ENCODE measurements at places on chromosomes 3 and 15.

DNA sequence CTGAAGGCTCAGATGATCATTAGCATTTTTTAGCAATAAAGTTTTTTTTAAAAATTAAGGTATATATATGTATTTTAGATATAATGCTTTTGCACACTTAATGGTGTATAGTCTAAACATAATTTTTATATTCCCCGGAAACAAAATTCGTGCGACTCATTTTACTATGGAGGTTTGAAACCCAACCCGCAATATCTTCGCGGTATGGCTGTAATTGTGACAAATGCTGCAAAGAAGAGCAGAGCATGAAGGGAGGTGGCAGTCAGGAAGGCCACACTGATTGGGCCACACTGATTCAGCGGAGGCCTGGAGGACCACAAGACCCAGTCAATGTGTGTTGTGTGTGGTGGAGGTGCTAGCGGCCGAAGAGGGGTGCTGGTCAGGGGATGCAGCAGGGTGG is 4.5 kb upstream of the CYP8B1 start:
- no peak for DNase-seq

- DNase-seq = no peak
Measured at GRCh38 chr3:149450281-149450680, 24.2 kb upstream of the TM4SF4 start.

DNA sequence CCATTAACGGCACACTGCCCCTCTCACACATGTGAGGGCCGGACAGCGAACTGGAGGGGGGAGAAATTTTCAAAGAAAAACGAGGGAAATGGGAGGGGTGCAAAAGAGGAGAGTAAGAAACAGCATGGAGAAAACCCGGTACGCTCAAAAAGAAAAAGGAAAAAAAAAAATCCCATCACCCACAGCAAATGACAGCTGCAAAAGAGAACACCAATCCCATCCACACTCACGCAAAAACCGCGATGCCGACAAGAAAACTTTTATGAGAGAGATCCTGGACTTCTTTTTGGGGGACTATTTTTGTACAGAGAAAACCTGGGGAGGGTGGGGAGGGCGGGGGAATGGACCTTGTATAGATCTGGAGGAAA is 1.5 kb downstream of the SOX2 start:
- no peak for DNase-seq

DNA sequence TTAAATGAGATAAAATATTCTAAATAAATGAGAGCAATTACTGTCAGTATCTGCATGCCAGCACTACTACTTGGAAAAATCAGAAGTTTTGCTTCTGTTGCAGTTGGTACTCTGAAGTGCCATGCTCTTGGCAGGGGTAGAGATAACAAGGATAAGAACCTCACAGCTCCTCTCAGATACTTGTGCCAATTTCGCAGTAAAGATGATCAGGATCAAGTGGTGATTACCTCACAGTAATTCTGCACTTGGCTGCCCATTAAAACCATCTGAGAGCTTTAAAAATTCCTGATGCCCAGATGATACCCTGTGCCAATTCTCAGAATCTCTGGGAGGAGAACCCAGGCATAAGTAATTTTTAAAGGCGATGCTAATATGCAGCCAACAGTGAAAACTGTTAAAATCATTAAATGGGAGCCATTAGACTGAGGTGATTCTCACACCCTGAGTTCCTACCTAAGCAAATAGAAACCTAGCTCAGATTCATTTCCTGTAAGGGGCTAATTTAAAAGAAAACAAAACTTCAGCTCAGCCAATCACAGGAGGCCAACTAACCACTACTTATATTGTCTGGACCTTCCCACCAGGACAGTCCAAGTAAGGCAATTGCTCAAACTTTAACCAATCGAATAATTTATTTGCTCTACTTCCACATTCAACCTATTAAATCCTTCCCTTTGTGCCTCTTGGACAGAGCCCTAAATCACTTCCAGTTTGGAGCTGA is 171.2 kb downstream of the KCNMB2 start:
- DNase-seq = no peak

DNA sequence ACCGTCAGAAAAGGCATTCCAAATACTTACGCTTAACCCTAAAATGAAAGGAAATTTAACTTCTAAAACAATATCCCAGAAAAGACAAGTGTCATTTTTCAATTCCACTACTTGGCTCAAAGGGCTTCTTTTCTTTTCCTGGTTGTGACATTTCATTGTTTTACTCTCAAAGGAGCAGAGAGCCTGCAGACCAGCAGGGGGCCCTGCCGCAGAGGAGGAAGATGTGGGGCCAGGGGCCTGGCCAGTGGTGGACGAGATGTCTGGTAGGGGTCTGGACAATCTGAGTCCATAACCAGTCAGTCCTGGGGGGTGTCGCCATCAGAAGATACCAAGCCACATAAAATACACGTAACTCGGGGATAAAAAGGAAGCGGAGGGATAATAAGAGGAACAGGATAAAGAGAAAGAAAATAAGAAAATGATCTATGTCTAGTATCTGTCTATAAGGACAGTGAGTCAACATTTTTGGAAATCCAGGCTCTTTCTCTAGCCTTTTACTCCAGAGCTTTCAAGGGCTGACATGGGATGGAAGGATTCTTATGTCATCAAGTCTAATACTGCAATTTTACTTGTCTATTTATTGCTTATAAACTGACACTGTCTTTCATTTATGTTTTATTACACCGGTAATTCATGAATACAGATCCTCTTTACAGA is 54.2 kb upstream of the ARHGEF3 start:
- peak; percentile 24 for DNase-seq

GRCh38 chr3:23720885-23721284 is 84.9 kb upstream of the UBE2E1 start:
- DNase-seq = no peak

DNA sequence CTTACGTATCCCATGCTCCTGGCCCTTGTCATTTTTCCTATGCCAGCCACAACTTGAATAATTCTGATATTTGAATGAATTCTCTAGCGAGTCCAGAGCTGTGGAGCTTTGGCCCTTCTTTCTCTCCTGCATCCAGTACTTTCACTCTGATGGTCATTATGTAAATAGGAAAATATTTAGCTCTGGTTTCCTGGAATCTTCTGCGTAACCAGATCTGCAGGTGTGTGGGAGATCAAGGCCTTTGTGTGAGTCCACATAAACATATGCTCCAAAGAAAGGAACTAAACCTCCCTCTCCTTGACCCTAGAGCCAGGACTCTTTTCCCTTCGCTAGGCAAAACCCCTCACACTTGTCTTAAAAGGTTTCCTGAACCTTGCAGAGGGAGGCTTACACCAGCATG is 132.5 kb upstream of the THBS1 start:
- DNase-seq = no peak

DNA sequence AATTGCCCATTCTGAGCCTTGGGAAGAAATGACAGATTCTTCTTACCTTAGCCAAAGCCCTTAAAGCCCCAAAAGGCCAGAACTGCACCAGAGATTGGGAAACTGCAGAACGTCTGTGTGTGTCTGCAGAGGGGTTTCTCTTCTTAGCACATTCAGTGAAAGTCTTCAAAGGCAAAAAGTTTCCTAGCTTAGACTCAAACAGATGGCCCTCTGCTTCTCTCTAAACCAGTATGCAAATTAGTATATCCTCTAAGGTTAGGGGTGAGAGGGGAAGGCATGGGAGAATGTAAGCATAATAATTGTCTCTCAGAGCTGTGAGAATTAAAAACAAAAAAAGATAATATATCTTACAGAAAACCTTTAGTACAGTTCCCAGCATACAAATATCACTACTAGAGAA is 334.0 kb upstream of the MCTP2 start:
- DNase-seq = no peak

DNA sequence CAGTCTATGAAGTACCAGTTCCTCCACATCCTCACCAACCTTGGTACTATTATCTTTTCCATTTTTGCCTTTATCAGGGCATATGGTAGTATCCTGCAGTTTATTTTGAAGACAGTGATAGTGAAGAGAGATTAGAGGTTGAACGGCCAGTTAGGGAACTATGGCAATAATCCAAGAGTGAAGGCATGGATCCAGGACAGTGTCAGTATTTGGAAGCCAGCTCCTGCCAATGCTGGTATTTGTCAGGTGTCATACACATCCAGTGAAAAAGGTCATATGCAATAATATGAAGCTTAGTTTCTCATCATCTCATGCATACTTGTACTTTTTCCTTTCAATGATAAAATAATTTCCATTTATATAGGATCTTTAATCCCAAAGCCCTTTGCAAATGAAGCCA is 56.8 kb upstream of the KCNMB2 start:
- DNase-seq = no peak

- no peak for DNase-seq
Measured at GRCh38 chr3:48535578-48535977, 21.0 kb downstream of the PFKFB4 start.

- no peak for DNase-seq
Measured at GRCh38 chr15:88376574-88377174, 90.5 kb downstream of the MRPL46 start.

DNA sequence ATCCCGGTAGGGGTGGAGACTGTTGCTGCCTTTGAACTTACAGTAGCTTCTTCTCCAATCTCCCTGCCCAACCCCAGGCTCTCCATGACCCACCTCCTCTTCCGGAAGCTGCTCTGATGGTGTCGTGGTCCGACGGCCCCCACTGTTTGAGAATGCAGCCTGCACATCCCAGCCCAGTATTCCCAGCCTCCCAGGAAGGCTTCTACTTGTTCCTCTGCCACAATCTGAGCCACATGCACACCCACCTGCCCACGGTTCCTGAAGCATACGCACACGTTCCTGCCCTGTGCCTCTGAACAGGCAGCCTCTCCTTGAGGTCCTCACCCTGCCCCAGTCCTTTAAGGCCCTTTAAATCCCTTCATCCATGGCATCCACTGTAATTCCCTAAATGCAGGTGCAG is 57.4 kb downstream of the ABTB1 start:
- no peak for DNase-seq

GRCh38 chr15:66068801-66069200 is 184.7 kb downstream of the MEGF11 start:
- DNase-seq = no peak
